Activated CD4-positive, alpha-beta T cell treated with anti-CD3 and anti-CD28 coated beads for 36 hours (primary cell): ENCODE measurements at places on chromosomes 7 and 10. TPM values are rescaled to one million over a fixed set of nuclear protein-coding genes. Genes with fewer than 3 reads are reported as not detected.

Gene TRIM74
- total RNA-seq, result 0.40 TPM

Gene LRRC17
- total RNA-seq, result 0.21 TPM

Gene IFIT1B
- not detected for total RNA-seq

Gene ADCYAP1R1
- not detected for total RNA-seq

Gene HILPDA
- total RNA-seq, result 227 TPM

DNA sequence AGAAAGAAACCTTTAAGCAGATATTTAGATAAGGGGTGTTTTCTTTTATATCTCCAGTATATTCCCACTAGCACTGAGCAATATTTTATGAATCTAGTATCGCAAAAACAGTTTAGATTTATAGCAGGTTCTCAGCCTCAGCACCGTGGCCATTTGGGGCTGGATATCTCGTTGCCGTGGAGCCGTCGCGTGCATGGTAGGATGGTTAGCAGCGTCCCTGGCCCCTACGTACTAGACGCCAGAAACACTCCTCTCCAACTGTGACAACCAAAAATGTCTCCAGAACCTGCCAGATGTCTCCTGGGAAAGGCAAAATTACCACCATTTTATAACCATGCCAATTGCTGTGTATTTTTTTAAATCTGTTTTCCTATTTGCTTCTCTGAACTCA, 172.9 kb downstream of the CACNB2 start:
- DNase-seq, result no peak

DNA sequence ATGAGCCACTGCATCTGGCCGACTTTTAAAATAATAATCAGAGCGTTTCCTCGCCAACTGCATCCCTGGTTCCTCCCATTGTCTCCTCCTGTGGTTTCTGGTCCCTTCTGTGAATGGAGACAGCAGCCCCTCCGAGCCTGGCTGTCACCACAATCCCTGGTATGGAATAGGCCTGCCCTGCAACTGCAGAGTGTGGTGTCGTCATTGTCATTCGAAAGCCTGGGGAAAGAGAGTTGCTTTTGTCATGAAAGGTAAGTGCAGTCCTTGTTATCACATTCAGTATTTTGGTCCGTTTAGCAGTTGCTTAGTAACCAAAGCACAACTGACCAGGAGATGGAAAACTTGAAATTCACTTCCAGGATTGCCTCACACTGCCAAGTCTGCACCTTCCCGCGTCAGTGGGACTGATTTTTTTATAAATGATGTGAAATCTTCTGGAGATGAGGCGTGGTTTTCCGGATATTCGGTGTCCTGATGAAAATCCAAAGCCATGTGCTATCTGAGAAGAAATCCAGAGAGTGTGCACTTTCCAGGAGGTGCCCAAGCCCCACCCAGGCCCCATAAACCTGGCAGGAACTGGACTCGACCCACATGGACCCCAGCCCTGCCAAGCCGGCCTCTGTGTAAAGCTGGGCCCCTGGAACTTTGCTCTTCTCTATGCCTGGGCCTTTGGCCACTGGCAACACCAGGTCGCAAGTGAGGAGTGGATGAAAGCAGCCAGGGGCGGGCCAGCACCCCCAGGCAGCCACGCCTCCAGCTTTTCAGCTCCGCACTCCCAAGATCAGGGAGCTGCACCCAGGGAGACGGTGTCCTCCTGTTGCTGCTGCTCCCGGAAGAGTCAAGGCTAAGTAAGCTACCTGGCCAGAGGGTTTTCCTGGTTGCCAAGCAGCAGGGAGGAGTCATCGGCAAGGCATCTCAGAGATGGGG, 133.7 kb upstream of the SH2B2 start:
- DNase-seq, result no peak

DNA sequence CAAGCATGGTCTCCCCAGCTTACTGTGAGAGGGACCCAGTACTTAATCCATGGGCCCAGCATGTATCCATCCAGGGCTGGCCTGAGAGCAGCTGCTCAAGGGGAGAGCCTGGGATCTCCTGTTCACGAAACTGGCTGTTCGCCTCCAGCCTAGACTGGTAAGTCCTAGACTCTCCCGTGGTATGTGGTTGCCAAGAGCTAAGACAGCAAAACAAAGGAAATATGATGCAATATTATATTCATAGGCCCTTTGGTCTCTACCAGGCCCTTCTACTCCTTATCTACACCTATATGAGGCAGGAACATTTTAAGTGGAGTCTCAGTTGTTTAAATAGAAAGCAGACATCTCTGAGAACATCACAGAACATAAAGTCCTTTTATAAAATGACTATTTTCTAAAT, 28.9 kb upstream of the STK17A start:
- peak; percentile 17 for DNase-seq

- DNase-seq, result no peak
Measured at GRCh38 chr7:112876877-112877276, 86.7 kb upstream of the TMEM168 start.

- no peak for DNase-seq
Measured at GRCh38 chr10:85936161-85936560, 430.4 kb downstream of the GRID1 start.

- DNase-seq, result no peak
Measured at GRCh38 chr7:8939446-8939845, 506.0 kb downstream of the NXPH1 start.

DNA sequence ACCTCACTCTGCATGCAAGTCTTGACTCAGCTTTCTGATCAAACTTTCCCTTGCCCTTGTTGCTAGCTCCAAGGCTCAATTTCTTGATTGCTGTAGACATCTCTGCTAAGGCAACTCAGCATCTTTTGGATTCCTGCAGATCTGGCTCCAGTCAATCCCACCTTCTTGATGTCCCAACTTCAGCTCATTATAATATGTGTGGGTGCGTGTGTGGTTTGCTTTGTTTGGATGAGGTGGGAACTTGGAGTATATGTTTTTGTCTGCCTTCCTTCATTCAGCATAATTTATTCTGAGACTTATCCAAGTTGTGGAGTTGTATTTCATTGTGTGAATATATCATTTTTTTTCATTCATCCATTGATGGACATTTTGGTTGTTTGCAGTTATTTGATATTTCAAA, 364.8 kb upstream of the IGFBP3 start:
- no peak for DNase-seq

DNA sequence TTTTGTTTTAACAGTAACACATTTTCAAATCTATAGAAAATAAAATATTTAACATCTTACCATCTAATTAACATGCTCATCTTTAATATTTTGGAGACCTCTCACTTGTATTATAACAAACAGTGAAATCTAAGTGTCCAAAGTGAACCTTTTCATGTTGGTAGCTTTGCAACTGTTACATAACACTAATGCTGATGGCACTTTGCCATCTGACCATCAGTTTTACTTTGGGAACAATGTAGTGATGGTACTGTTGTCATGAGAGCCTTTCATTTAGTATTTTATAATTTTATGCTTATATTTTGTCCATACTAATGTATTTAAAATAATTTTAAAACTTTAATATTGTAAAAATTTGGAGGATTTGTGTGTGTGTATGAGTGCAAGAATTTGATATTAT, 1017.0 kb upstream of the KCND2 start:
- no peak for DNase-seq

DNA sequence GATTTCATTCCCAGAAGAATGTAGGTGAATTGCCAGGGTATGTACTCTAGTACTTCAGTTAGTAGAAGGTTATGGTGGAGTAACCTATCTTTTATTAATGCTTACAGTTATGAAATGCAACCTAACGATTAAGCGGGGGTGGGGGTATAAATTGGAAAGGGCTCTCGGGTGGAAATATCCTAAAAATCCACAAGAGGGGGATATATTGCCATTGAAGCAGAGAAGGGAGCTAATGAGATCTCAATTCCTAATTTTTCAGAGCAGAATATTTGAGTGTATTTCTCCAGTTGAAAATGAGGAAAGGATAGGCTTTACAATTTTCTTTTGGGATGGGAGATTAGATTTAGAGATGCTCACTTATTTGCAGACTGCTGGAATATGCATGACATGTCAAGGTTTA, 90.8 kb downstream of the DNAJB9 start:
- no peak for DNase-seq

- no peak for DNase-seq
Measured at GRCh38 chr10:104250371-104250770, 4.3 kb upstream of the GSTO1 start.

DNA sequence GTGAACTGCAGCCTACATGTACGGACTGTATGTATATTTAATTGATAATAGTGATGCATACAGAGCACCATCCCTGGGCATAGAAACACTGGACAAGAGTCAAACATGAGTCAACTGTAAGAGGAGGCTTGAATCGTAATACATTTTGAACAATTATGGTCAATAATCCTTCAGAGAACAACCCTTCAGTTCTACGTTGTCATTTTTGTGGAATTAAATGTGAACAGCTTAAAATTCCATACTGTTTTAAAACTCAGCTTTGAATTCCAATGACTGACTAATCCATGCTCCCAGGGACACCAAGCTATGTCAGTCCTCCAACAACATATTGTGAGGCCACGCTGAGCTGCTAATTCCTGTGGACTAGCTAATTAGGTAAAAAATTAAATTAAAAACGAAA, 41.5 kb upstream of the KMT2E start:
- DNase-seq, result no peak

DNA sequence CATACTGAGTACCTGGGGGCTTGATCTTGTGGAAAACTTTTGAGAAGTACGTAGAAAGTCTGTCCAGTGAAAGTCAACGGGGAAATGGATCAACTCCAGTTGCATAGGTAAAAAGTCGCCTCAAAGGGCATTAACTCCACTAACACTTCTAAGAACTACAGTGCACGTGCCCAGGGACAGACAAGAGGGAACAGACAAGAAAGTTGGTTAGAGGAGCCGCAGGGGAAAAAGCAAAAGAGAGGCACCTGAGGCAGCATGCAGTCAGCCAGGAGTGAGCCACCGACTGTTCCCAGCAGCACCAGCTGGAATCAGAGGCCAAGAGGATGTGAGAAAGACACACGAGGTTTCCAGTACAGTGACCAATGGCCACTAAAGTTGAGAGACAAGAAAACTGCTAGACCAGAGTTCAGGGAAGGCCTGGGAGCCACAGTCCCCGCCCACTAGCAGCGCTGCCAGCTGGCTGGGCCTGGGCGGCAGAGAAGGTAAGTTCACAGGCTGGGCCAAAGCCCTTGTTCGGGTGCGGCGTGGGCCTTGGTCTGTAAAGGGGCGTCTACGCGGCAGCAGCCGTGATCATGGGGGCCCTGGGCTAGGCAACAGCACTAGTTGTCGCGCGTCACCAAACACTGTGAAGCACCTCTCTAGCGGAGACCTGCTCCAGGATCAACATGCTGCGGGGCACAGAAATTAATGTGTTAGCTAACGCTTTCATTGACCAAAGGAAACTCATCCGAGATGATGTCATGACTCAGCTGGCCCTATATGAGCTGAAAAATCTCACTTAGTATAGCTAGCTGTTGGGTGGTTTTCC, 14.0 kb downstream of the ITGB1 start:
- DNase-seq, result no peak

GRCh38 chr10:125521721-125522680, 161.0 kb downstream of the TEX36 start:
- DNase-seq, result peak; percentile 57

DNA sequence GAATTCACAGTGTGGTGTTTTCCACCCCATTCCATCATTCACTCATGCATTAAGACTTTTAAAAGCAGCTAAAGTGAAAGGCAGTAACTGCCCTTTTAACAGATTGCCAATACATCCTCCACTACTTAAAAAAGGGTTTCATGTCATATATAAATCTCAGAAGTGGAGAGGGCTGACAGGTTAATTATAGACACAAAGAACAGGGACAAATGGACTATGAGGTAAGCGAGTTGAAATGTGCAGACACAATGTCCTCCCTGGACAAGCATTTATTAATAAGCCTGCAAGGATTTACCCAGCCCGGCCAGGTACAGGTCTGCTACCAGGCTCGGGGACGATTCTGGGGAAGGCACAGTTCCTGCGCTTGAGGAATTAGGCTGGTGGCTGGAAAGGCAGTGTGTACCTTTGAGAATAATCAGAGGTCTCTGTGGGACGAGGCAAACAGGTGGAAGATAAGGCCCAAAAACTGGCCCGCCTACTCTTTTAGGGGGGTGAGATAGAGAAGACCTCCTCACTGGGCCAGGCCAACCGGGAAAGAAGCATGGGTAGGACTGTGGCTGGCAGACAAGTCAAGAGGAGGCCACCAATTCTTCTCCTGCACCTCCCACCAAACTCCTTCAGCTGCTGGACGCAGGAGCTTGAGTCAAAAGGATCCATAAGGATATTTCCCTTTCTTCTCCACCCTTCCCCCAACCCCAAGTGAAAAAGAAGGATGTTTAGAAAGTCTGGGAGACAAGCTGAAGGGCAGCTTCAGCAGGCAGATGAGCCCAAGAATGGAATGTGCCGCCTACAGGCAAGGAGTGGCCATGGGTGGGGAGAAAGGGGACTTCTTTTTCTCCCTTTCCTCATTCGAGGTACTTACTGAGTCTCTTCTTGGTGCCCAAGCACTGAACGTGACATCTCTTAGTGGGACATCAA, 1.5 kb downstream of the PDLIM1 start:
- DNase-seq, result no peak
